ENCODE measurements at places on chromosomes 11 and 22.

- DNase-seq = no peak
These were observed 4.9 kb downstream of the APOL3 start for GRCh38 chr22:36155702-36156101.

DNA sequence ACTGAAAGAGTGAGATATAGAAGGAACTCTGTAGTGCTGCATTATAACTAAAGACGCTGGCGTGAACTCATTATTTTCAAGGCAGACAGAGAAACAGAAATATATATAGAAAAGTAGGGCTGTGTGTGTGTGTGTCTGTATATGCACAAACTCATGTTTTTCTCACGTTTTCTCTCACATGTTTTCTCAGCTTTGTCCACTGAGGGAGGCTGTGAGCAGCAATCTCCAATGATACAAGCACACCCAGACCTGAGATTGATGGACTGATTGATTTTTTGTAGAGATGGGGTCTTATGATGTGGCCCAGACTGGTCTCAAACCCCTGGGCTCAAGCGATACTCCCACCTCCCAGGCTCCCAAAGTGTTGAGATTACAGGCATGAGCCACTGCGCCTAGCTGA lies 122.5 kb downstream of the SERGEF start:
- DNase-seq = no peak

- no peak for DNase-seq
These were observed 36.1 kb upstream of the SCN3B start for GRCh38 chr11:123690485-123690884.

DNA sequence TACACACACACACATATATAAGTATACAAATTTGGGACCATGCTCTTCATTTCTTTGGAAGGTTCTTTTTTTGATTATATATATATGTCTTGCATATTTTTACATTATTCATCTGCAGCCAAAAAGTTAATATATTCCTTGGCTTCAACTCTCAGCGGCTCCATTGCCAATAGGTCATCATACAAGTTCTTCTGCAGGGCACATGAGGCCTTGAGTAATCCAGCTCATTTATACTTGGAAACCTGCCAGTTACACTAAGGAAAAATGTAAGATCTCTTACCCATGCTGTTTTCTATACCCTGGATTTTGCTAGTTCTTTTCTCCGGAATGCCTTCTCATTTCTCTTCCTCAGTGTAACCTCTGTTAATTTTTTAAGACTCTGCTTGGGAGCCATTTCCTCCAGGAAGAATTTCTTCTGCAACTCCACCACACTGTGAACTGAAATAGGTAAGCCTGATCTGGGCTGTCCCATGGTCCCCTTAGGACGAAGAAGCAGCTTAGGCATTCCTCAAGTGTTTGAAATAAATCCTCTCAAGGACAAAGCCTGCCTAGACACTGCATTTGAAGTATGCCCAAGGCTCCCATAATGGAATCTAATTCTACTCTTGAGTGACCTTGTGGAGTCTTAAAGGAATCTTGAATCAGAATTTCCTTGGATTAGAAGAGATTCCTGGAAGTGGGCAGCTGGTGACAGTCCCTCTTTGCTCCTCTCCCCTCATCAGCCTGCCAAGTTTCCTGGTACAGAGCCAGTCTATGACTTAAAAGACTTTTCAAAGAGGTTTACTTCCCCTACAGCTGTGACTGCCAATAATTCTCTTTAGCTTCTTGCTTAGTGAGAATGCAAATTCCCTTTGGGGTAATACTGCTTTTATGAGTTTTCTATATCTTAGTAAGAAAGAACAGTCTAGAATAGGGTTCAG lies 182.8 kb downstream of the C11orf87 start:
- DNase-seq = no peak

GRCh38 chr11:64542172-64543125 lies 48.6 kb upstream of the SLC22A12 start:
- DNase-seq = no peak

GRCh38 chr11:42025121-42025803 lies 565.8 kb upstream of the LRRC4C start:
- DNase-seq = no peak

DNA sequence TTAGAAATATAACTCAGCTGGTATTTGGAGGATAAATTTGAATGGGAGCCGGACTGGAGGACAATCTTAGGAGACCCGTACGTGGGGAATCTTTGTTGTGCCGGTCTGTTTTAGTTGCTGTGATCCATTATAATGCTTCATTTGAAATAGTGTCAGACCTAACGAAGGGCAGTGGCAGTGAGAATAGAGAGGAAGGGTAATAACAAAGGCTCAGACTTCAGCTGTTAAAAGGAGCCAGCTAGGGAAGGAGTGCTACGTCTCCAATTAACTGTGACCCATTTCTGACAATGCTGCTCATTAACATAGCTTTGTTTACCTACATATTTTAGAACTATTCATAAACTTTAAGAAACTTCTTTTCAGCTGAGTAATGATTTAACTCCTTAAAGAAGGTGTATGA lies 246.9 kb downstream of the OPCML start:
- no peak for DNase-seq

- DNase-seq = no peak
These were observed 9.4 kb downstream of the TMPRSS13 start for GRCh38 chr11:117919781-117920221.

- DNase-seq = no peak
These were observed 29.4 kb upstream of the XKR3 start for GRCh38 chr22:16854631-16855030.

GRCh38 chr11:3227568-3228444 lies 4.4 kb downstream of the MRGPRE start:
- no peak for DNase-seq

- no peak for DNase-seq
These were observed 754.4 kb upstream of the RAG2 start for GRCh38 chr11:37352485-37352884.

DNA sequence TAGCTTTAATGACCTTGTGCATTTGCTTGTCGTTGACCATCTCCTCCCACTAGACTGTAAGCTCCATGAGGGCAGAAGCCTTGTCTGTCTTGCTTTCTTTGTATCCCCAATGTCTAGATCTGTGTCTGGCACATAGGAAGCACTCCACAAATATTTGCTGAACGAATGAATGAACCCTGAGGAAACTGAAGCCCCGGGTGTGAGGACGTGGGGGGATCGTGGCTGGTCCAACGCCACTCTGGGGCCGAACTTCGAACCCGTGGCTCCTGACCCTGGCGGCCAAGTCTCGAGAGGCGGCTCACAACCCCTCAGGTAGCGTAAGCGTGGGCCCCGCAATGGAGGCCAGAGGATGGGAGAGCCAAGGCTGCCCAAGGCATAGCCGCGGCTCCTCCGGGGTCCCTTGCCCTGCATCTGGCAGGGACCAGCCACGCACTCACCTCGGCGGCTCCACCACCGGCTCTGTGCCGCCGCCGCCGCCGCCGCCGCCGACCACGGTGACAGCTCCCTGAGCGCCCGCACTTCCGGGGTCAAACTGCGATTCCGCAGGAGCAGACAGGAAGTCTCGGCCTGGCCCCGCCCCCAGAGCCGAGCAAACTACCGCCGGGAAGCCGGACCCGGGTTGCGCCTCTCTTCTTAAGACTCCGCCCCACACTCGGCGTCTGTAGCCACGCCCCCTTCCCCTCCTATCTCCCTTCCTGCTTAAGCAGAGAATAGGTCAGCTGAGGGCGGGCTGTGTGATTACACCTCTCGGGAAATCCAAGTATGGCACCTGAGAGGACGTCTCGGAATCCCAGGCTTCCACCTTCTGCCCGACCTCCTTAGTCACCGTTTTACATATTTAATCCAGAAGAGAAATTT lies at the start of gene ASCC2:
ASCC2 (minus strand) TSS at position 534 of the 858 bp plus-strand sequence. CDS start 5,949 bp downstream, outside the sequence.
- peak; percentile 100 for DNase-seq

GRCh38 chr11:59218893-59219292 lies 6.2 kb upstream of the MPEG1 start:
- no peak for DNase-seq

DNA sequence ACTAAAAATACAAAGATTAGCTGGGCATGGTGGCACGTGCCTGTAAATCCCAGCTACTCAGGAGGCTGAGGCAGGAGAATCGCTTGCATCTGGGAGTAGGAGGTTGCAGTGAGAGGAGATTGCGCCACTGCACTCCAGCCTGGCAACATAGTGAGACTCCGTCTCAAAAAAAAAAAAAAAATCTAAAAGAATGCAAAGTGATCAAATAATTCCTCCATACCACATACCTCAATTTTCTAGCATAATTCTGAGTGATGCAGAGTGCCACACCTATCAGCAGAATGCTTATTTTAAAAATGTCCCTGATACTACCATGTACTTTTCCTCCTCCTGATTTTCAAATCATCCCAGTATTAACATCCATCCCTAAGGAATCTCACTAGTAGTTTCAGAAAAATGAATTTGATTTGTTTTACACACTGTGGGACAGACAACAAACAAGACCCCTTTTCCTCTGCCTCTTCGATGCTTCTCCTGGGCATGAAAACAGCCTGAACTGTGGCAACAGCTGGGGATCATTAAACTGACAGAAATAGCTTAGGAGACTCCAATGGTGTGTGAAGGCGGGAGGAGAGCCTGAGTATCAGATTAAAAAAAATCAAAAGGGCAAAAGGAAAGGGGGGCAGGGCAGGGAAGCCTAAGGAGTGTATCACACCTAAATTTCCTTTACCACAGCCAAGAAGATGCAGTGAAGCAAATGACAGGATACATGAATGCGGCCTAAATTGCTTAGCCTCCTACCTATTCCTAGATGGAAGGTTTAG lies 114.7 kb downstream of the SGSM3 start:
- DNase-seq = no peak

- no peak for DNase-seq
These were observed 694.7 kb downstream of the NTM start for GRCh38 chr11:132064987-132065620.

DNA sequence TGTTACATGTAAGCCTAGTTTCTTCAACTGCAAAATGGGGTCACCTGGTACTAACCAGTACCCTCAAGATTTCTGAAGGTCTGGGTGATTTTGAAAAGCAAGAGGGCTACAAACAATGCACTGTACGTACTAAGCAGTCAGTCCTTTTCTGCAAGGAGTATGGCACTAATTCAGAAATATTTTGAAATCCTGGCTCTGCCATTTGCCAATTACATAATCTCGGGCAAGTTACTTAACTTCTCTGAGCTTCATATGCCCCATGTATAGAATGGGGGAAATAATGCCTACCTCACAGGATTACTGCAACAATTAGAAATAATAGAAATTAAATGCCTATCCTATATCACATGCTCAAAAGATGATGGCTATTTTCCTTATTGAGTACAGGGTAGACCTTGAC lies 60.7 kb upstream of the CCDC89 start:
- DNase-seq = no peak

DNA sequence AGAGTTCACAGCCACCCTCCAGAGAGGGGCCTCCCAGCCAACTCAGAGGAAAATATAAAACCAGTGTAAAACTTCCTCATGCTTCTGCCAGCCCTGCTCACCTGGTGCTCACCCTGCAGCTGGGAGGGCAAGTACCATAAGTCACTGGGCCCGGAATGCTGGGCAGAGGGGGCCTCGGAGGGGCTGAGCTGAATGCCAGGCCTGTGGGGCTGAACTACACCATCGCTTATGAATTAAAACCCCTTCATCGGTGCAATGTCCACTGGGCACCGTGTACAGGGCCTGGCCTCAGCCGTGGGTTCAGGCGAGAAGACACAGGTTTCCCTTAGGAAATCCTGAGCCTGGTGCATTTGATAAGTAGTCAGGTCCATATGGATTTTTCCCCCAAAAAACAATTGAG lies 828.6 kb downstream of the TBC1D22A start:
- DNase-seq = no peak

DNA sequence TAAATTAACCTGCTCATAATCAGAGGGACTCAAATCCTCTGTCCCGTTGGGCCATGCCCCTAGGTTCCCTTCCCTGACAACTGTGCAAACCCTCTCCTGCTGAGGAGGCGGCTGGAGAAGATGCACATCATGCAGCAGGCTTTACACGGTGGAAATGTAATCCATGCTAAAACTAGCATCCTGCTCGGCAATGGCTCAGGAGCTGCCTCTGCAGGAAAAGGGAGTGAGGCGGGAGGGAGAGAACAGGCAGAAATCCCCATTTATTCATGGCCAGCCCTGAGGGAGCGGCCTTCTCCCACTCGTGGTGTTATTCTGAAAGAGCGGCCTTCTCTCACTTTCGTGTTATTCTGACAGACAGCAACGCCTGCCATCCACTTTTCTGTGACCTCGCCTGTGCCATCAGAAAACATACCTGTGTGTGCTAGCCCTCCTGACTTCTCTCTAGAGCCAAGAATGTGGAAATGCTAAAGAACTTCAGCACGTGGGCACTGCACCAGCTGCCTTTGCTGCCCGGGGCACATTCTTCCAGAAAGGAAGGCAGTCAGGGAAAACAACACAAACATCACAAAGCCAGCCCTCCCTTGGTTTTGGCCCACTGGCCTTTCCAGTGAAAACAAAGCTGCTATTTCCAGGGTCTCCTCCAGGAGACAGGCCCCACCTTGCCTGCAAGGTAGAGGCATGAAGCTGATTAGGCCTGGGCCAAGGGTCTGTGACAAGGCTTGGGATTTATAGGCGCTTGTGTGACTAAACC lies 62.9 kb upstream of the BID start:
- no peak for DNase-seq

DNA sequence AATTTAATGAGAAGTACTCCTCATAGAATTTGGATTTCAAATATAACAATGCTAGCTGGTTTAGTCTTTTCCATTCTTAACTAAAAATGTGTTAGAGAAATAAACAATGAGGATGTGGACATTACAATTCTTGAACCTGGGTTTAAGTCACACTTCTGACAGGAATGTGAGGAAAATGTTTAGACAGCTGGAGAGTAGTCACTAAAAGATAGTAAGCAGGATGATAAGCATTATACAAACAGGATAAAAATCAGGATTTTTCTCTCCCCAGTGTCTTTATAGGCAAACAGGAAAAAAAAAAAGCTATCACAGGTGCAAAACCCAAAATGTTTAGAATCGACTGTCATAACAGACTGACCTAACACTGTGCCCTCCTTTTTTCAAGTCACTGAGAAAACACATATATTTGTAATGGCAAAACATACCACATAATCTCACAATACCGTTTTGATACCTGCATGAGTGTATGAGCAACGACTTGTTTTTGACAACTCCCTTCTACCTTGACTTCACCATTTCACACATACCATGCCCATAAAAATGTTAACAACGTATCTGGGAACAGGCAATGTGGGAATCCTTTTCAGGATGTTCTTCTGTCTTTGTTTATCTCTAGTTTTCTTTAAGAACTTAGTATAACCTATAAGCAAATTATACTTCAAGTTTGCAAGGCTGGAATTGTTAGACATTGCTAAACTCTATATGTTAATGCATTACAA lies 242.0 kb downstream of the SBF2 start:
- no peak for DNase-seq

- no peak for DNase-seq
These were observed 3.0 kb downstream of the ASCL2 start for GRCh38 chr11:2267306-2267850.

GRCh38 chr11:62394825-62395538 lies 23.9 kb upstream of the SCGB1A1 start:
- DNase-seq = peak; percentile 45
